ENCODE measurements at places on chromosomes 11 and 22.

DNA sequence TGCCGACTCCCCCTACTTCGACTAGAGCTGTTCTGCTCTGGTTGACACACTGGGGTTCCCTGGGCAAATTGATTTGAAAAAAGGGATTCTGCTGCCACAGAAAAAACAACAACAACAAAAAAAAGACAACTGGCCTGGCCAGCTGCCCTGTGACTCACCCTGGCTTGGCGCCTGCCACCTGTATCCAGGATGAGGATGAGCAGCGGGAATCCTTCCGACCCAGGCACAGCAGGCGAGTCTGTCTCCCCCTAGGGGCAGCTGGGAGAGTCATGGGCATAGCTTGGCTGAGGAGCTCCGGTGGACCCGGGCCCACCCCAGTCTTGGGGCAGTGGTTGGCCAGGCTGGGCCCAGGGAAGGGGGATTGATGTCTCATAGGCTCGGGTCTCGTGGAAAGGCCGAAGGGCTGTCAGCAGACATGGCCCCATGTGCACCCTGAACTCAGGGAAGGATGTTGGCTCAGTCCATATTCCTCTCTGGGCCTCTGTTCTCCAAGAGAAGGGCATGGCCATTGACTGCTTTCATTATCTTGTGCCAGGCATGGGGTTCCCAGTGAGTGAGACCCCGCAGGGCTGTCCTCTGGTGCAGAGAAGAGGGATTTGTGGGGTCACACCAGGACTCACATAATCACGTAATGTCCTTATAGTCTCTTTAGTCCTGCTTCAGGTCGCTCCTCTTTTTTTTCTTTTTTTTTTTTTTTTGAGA, 10.4 kb upstream of the SUN2 start:
- peak; percentile 51 for DNase-seq

DNA sequence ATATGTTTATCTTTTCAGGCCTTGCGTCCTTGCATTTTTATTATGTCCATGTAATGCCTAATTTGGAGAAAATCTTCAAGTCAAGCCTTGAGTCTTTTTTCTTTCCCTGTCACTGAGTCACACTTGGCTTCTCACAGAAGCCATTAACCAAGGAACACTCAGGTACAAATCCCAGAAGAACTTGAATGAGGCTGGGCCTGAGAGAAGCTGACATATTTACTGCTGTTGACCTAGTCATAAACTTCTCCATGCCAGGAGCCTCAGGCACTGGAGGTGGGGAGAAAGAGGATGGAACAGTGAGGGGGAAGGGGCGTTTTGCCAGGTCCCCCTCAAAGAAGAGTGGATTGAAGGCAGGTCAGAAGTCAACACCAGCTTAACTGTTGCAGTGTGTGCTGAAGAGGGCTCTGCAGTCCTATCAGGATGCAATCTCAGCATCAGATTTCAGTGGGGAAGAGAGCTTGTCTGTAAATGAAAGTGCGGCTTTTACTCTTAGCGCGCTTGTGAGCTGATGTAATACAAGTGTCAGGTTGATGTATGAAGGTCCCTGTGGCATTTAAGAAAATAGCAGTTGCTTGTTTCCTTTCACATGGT, 526.0 kb downstream of the ETS1 start:
- DNase-seq = peak; percentile 90

DNA sequence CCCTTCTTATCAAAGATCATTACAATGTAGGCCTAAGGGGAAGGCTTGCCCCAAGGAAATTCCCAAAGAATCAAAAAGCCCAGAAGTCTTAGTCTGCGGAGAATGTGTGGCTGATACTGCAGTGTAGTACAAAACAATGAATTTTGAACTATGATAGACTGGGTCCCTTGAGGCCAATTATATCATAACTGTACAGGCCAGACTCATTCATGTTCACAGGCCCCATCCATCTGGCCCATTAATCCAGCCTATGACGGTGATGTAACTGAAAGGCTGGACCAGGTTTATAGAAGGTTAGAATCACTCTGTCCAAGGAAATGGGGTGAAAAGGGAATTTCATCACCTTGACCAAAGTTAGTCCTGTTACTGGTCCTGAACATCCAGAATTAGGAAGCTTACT, 35.2 kb downstream of the IGLL1 start:
- no peak for DNase-seq

DNA sequence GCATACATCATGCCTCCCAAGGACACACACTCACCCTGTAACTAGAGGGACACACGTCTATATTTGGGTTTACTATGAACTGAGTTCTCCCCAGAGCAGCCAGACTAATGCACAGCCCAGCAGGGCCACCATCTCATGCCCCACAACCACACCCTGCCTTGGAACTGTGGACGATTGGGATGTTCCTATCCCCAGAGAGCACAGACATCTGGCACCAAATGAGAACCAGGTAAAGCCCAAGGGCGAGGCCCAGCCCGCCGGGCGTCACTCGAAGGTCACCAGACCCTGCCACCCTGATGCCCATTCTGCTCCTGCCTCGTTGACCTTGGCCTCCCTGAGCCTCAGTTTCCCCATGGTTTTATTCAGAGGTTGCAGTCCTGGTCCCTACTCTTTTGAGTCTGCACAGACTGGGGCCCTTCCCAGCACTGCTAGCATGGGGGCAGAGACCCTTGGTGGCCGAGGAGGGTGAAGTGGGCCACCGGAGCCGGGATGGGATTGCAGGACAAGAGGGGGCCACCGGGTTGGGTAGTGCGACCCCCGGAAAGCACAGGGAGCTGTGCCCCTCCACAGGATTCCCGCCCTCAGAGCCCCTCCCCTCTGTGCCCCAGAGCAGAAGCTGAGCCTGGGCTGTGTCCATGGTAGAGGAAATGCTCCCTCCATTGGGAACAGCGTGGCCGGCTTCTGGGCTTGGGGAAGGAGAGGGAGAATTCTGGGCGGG, 56.8 kb downstream of the IGLL5 start:
- no peak for DNase-seq

DNA sequence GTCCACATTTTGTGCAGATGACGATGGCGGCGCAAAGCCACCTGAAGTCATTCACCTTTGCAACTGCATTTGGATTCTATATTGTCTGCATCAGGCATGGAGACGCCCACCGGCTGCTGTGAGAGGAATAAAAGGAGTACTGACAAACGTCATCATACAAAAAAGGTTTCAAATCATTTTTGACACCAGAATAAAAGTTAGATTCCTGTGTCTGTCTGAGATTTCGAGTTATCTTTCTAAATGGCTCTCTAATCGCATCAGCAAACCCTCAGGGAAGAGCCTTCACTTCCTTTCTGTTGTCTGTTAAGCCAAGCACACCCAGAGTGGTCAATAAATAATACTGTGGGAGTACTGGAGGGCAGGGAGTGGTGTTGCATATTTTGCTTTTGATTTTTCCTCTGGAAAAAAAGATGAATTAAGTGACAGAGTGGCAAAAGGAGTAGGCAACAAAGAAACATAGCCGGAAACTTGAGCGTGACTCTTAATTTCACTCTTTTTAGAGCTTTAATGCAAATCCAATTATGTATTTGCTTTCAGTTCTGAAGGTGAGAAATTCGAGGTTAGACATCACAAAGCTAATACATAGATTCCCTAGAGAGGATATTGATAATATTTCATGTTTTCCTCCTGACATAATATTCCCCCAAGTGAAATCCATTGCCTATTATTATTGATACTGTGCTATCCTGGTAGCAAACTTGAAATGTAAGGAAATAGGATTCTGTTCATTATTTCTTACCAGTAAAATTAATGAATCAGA, 150.8 kb upstream of the MTMR2 start:
- no peak for DNase-seq

DNA sequence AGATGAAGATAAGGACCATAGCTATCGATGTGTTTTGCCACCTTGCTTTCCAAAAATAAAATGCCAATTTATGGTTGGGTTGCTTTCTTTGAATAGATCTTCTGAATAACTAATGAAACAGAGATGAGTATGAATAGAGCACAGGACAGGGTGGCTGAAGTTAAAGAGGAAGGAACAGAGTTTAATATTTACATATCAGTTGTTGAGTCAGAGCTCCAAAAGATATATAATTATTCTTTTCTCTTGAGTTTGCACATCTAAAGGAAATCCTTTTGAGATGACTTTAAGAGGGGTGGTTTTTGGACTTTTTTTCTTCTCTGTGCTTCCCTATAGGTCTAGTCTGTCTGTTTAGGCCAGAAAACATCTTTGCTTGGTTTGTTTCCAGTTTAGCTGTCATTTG, 115.2 kb downstream of the DDX10 start:
- no peak for DNase-seq

DNA sequence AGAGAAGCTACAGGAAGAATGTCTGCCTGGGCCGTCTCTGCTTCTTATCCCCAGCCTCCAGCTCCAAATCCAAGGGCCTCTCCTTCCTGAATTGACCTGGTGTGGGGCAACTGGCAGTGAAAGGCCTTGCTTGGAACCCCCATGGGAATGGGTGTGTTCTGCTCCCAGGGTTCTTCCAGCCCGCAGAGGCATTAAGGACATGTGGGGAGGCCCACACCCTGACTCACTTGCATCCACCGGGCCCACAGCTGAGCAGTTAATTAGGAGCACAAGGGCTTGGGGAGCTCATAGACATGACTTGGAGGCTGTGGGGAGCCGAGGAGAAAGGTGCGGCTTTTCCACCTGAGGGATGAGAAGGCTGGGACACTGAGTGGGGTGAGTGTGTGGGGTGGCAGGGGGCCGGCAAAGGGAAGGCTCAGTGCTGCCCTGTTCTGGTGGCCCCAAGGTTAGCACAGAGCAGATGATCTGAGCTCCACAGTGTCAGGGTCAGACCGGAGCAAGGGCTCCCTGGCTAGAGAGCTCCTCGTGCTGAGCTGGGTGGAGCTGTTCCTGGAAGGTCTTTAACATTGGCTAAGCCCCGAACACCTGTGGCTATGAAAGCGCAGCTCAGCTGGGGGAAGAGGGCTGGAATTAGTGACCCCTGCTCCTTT, 64.5 kb upstream of the NECTIN1 start:
- no peak for DNase-seq

- no peak for DNase-seq
These were observed 760.2 kb downstream of the DLG2 start for GRCh38 chr11:84866922-84867321.

DNA sequence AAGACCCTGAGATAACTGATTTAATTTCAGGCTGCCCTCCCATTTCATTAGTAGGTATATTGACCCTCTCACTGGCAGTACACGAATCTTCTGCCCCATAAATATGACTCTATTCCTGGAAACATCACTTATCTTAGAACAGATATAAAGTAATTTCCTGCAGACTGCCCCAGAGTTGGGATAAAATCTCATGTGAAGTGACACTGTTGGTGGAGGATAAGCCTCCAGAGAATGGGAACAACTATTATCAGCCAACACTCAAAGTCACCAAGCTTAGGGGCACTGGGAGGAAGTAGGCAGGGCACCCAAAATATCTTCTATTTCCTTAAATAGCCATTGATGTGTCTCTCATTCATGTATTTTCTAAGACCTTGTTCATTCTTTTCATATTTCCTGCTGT, 8.2 kb downstream of the OR51B5 start:
- no peak for DNase-seq

- no peak for DNase-seq
These were observed 1403.5 kb downstream of the BRD1 start for GRCh38 chr22:48424201-48424627.

GRCh38 chr11:84372381-84372950, 1086.3 kb upstream of the CCDC90B start:
- no peak for DNase-seq

DNA sequence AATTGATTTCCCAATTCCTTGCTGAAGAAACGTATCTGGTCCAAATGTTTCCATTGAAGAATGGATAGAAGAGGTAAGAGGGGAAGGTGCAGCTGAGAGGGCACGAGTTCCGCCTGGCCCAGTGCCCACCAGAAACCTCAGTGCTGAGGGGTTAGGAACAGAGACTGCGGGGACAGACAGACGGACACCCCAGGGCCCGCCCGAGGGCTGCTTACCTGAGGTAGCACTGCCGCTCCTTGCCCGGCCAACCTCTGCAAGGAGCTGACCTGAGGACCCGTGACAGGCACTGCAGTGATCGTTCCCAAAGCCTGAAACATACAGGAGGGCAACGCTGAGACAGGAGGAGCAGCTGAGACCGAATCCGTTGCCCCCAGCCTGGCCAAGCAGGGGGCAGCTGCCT, 89.6 kb downstream of the PHF21B start:
- DNase-seq = no peak

DNA sequence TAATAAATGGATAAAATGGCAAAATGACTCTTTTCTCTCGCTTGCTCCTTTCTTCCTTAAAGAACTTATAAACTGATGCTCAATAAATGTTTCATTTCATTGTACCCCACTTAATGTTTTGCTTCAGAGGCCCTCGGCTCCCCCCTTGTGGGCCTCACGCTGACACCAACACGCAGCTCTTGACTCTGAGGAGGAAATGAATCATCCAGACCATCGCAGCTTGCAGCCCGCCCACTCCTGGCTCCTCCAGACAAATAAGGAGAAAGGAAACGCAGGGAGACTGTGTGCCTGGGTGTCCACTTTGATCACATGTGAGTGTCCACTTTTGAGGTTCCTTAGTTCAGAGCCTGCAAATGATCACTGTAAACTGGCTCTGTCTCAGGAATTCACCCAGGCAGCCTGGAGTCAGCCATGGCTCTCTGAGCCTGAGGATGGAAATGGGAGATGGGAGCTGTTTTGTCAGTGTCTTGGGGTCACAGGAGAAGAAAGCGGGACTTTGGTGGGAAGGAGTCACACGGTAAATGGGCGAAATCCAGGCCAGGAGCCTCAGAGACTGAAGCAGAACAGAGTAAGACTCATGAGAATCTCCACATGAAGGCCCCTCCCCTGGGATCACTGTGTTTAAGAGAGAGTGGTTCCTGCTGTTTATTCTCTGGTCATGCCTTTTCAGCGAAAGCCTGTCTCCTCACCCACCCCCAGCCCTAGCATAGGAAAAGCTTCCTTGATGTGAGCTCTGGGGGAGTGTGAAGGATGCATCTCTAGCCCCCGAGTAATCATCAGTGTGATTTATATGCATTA, 96.5 kb downstream of the CWC15 start:
- peak; percentile 94 for DNase-seq

DNA sequence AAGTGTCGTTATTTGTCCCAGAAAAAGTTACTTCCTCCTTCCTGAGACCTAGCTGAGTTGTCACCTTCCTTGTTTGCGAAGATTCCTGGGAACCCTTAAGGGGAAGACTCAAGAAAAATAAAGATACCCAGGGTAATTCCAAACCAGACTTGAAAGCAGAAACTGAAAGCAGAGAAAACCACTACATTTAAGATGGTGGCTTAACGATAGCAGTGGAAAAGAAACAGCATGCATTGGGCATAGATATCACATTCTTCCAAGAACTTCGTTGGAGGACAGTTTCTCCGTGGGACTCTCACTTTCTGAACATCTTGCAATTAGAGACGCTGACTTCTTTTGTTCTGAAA, 89.1 kb downstream of the FAM76B start:
- DNase-seq = no peak

DNA sequence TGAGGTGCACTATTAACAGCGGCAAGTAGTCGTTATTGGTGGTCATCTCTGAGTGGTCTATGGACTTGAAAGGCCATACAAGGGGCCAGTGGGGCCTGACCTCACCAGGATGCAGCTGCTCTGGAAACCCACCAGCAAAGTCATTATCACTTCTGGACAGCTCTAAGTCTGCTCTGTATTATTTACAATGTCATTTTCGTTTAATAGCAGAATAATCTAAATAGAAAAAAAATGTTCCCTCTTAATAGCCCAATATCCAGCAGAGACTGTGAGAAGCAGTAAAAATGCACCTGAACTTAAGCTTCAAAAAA, 85.0 kb upstream of the EED start:
- DNase-seq = no peak

- no peak for DNase-seq
These were observed 827.1 kb downstream of the TBC1D22A start for GRCh38 chr22:47589271-47590250.

GRCh38 chr11:62905296-62905695, 15.9 kb downstream of the CHRM1 start:
- DNase-seq = no peak

All from renal cortical epithelial cell (primary cell).